AG04449 (cell line): ENCODE measurements at places on chromosomes 1 and 21.
A peak's percentile ranks its signal among the peaks of the same experiment; 100 is the strongest.

DNA sequence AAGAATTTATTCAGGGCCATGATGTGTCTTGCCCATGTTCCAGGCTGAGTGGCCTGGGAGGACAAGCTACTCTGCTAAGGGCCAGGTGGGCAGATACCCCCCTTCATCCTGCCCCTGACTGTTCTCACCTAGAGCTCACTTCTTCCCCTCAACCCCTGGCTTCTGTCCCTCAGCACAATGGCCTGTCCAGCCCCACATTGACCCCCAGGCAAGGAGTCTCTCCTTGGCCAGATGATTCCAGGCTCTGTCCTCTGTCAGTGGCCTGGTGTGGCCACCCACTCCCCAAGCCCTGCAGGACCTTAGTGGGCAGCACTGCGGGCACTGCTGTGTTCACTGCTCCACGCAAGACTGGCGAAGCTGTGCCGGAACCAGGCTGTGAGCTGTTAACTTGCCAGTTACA lies 460.0 kb downstream of the MATN1 start:
- no peak for DNase-seq

DNA sequence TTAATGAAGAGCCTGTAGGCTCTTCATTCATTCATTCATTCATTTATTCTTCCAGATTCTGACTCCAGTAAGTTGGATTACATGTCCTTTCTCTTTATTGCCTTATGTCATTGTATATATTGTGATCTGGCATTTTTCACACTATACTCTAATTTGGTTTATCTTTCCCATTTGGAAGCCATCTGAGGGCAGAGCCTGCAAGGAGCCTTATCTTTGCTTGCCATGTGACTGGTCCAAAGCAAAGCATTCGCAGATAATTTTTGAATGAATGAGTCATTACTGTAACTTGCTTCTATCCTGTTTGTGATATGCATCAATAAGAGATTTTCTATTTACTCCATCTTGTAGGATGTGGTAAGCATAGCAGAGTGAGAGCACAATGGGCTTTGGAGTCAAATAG lies 108.4 kb upstream of the DAB1 start:
- DNase-seq = no peak

DNA sequence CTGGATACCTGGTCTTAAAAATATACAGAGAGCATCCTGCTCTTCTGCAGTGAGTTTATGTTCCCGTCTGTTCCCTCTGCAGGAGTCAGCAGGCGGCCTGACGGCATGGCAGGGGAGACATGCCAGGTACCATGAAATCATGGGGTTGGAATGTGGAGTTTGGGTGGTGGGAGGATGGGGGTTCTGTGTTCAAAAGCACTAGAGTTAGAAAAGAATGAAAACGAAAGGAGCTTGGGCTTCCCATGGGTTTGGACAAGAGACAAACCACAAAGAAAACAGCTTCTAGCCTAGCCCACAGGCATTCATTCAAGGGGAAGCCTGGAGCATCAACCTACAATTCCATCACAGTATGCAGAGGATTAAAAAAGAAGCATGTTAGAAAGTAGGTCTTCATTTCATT lies 59.9 kb downstream of the WARS2 start:
- DNase-seq = peak; percentile 92

DNA sequence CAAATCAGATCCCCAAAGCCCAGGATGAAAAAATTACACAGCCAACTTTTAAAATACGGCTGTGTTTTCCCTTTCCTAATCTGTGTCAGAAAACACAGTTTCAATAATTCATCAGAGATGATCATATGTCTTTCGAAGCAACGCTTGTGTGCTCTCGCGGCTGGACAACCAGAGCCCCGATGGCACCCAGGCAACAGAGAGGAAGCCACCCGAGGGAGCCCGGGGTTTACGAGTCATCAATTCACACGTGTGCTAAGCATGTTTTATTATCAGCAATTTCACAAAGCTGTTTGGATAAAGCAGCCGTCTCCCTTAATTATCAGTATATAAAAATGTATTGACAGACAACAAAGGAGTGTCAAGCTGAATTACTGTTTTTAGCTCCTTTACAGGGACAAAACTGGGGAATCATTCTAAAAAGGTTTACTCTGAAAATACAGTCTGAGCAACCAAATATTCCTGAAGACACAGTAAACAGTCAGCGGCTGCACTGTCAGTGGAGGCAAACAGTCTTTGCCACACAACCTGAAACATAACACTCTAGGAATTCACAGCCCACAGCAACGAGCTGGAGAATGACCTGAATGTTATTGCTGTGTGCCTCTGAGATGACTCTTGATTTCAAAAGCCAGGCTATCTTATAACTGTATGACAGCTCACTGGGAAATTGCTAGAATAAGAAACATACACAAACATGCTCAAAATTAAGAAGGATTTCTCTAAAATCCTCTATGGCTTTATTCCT lies 201.0 kb downstream of the SIPA1L2 start:
- DNase-seq = peak; percentile 31

DNA sequence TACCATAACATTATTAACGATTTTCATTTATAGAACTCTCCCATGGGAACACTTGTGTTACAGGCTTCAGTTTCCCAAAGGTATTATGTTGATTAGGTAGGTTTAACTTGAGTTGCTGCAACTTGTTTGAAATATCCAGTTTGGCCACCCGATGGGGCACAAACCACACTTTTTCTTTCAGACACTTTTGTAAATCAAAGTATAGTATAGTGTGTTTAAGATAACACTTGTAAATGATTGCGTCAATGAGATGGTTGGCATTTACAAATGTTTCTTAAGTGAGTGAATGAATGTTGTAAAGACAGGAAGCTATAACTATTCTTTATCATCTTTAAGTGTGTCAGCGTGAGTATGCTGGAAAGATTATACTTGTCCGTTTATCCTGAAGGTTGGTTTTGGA lies 4.3 kb downstream of the XPR1 start:
- DNase-seq = no peak

DNA sequence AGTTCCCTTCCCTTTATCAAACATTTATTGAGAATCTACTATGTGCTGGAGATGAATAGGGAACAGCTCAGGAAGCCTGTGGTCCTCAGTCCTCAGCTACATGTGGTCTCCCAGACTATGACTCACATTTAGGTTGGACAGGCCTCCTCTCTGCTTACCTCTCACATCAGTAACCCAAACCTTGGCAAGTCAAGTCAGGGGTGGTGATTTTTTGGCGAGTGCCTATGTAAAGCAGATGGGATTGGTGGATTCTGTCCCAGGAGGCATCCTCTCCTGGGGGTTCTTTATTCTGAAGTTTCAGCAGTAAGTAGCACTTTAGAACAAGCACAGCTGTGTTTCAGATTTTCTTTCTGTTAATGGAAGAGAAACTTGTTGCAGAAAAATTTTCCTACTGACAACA lies 241.3 kb downstream of the PRDM2 start:
- DNase-seq = no peak
